ENCODE measurements at places on chromosomes 7 and 10. TPM values are rescaled to one million over a fixed set of nuclear protein-coding genes. Genes with fewer than 3 reads are reported as not detected.

- H3K27me3 ChIP-seq, result no peaks in the 10 kb centered on the region
- no peak overlapping the region for H3K4me3 ChIP-seq
- H3K36me3 ChIP-seq, result no peaks in the 10 kb centered on the region
- DNase-seq, result no peak
- peaks cover 5% of the 10 kb centered on the region for H3K4me1 ChIP-seq
Observed at GRCh38 chr7:12929476-12930140, 242.2 kb downstream of the ARL4A start.

- no peaks in the 10 kb centered on the region for H3K36me3 ChIP-seq
- peaks cover 26% of the 10 kb centered on the region for H3K27me3 ChIP-seq
Observed at GRCh38 chr10:26650406-26650805, 47.1 kb upstream of the PDSS1 start.

- no peaks in the 10 kb centered on the region for H3K27me3 ChIP-seq
- H3K4me1 ChIP-seq, result no peaks in the 10 kb centered on the region
- no peak overlapping the region for H3K4me3 ChIP-seq
- H3K36me3 ChIP-seq, result peaks cover 17% of the 10 kb centered on the region
- no peak for DNase-seq
Observed at GRCh38 chr10:13462551-13462950, 66.3 kb downstream of the BEND7 start.

Gene LARP4B
- total RNA-seq, result 64.2 TPM

Gene FAM131B
- 0.47 TPM for total RNA-seq

Measured in left ventricle myocardium inferior (tissue), 1 donor.